ENCODE measurements at places on chromosomes 5 and 9.

DNA sequence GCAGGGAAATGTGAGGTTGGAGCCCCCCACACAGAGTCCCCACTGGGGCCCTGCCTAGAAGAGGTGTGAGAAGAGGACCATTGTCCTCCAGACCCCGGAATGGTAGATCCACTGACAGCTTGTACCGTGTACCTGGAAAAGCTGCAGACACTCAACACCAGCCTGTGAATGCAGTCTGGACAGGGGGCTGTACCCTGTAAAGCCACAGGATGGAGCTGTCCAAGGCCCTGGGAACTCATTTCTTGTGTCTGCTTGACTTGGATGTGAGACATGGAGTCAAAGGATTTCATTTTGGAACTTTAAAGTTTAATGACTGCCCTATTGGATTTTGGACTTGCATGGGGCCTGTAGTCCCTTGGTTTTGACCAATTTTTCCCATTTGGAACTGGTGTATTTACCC, 535.0 kb upstream of the MEF2C start:
- DNase-seq, result no peak

DNA sequence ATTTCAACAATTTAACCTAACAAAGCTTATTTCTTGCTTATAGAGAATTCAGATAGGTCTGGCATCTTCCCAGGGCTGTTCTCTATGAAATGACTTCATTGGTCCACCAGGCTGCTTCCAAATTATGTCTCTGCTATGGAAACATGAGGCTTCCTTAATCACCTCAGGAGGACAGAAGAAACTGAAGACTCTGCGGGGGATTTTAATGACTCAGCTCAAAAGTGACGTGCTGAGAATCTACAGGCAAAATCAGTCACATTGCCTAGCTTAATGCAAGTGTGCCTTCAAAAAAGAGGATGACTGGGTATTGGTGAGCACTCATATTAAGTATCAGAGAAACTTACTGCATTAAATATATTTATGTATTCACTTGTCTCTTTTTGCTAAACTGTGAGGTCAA, 315.5 kb upstream of the RGMB start:
- DNase-seq, result no peak

DNA sequence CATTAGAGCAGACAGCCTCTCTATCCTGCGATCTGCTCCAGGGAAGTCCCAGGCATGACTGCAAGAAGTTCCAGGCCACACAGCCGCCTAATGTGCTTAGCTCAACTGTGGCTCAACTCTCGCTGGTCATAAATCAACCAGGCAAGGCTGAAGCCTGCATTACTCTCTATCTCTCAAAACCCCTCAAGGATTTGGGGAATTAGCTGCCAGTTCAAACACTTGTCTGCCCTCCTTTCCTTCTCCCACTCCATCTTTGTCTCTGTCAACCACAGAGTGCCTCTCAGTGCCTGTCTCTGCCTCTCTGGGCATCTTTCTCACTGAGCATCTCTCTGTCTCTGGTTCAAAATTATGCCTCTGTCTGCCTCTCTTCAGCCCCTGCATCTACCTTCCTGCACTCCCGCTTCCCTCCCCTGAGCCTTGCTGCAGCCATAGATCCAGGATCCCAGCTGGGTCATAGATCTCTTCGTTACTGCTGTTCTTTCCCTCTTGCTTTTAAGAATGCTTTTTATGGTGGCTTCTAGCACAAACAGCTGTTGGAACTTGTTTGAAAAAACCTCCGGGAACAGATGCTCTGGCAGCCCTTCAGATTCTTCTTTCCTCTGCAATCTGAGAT, 27.9 kb upstream of the GALNT10 start:
- DNase-seq, result no peak

DNA sequence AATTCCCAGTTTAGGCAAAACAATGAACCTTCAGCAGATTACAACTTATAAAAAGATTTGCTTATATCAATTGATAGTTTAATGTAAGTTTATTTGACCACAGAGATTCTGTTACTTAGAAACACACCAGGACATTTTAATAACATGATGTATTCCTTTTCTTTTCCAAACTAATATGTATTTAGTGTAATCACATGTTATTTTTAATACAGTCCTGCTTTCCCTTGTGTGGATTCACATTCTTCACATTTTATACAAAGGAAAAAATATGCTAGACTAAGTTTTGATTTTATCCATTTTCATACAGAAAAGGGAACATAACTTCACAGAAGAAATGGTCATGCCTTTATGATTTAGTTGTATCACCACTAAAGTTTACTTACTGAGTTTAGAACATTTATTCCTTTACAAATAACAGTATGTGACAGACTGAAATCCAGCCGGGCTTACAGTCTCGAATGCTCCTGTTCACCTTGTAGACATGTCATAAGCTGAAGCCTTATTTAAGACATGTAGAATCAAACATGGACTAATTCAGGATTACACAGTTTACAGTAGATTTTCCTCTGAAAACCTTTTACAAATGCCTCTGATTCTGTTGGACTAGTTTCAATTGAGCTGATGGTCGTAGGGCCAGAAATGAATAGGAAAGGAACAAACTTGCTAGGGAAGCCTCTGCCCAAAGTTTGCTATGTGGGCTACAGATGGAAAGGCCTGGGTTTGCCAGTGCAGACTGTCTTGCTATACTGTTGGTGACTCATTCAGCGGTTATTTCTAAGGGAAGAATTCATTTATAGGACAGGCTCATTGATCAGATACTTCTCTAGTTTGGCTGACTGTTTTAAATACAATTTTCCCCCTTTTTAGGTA, 6.6 kb upstream of the ASPN start:
- no peak for DNase-seq

GRCh38 chr9:84397822-84398221, 57.3 kb upstream of the SLC28A3 start:
- no peak for DNase-seq

Data from Peyer's patch (tissue), 4 donors.